ENCODE measurements at places on chromosomes 6 and 20. TPM values are rescaled to one million over a fixed set of nuclear protein-coding genes. Genes with fewer than 3 reads are reported as not detected.
A peak's percentile ranks its signal among the peaks of the same experiment; 100 is the strongest.

The NKX2-4 gene
- total RNA-seq = not detected

The C6orf58 gene
- not detected for total RNA-seq

DNA sequence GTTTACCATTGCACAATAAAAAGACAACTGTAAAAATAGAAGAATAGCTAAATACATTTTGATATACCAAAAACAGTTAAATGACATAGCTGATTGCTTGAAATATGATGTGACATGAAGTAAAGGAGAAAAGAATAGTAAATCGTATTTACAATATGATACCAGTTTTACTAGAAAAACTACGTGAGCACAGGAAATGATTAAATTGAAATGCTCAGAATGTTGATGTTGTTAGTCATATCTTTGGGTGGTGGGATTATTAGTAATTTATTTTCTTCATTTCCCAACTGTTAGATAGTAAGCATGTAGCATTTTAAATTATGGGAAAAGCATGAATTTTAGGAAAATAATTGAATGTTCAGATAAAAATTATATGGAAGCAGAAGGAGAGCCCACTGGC is 268.3 kb upstream of the TAB2 start:
- H3K36me3 ChIP-seq = no peaks in the 10 kb centered on the region
- peak overlapping the region; percentile 32 for H3K4me3 ChIP-seq
- no peak for DNase-seq
- H3K4me1 ChIP-seq = peaks cover 51% of the 10 kb centered on the region
- no peak overlapping the region for H3K27ac ChIP-seq

DNA sequence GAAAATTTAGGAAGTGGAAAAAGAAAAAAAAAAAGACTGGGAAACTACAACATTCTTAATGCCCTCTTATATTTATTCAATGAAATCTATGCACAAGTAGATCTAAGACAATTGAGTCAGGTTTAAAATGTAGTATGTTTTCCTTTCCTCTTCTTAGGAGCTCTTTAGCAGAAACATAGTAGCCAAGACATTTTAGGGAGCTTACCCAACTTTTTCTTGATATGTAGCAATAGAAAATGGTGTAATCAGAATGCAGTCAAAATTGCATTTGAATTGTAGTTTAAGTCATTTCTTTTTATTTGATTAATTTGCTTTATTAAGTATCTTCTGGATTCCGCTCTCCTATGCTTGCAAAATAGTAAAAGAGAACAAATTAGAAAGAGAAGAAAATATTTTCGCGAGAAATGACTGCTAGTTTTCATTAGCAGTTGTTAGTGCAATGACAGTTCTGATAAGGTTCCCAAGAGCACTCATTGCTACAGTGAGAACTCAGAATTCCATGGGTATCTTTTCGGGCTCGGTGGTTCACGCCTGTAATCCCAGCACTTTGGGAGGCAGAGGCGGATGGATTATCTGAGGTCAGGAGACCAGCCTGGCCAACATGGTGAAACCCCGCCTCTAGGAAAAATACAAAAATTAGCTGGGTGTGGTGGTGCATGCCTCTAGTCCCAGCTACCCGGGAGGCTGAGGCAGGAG is 52.2 kb downstream of the JARID2 start:
- H3K36me3 ChIP-seq = peaks cover 14% of the 10 kb centered on the region
- DNase-seq = no peak
- peak overlapping the region; percentile 53 for H3K27ac ChIP-seq
- peaks cover 94% of the 10 kb centered on the region for H3K4me1 ChIP-seq
- H3K27me3 ChIP-seq = no peaks in the 10 kb centered on the region
- peak overlapping the region; percentile 42 for H3K4me3 ChIP-seq

The MARCKS gene
- total RNA-seq = 1.7 TPM

The ELMO2 gene
- total RNA-seq = 63.9 TPM
